NCI-H446 (cell line): ENCODE measurements at places on chromosomes 12 and 14.

DNA sequence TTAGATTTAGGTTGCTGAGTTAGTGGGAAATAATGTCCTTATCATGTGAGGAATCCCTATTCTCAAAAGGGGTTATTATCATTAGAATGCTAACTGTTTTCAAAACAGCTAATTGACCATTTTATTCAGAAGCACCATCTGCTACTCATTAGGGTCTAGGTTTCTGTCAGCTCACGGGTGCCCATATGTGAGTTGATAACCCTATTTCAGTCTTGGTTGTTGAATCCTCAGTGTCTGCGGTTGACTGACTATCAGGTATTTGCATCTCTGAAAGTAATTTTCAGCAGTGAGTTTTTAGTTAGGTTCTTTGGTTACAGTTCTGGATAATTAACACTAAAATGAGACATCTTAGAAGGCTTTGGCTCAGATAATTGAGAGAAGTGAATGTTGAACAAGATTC lies 1404.0 kb downstream of the AACS start:
- DNase-seq = no peak

DNA sequence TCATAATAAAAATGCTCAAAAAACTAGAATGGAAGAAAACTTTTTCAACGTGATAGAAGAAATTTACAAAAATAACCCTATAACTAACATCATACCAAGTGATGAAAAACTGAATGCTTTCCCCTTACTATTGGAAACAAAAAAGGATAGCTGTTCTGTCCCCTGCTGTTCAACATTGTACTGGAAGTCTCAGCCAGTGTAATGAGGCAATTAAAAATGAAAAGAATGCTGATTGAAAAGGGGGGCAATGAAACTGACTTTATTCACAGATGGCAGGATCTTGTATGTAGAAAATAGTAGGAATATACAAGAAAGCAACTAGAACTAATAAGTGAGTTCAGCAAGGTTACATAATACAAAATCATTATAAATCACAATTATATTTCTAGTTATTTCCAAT lies 337.9 kb upstream of the KITLG start:
- no peak for DNase-seq

DNA sequence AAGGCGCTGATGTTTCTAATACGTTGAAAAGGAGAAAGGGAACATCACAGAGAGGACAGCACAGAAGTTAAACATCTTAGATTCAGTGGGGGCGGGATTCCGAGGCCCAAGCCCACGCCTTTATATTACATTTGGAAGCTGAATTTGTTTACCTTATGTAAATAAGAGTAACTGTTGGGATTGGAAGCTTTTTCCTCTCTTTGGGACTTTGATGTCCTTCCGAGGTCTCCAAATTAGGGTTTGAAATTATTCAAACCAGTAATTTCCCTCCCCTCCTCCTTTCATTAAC lies 6.4 kb downstream of the FOXA1 start:
- no peak for DNase-seq

- DNase-seq = no peak
These were observed 26.7 kb downstream of the NTN4 start for GRCh38 chr12:95763809-95764253.
